T-helper 2 cell (primary cell): ENCODE measurements at places on chromosomes 5 and 9.

DNA sequence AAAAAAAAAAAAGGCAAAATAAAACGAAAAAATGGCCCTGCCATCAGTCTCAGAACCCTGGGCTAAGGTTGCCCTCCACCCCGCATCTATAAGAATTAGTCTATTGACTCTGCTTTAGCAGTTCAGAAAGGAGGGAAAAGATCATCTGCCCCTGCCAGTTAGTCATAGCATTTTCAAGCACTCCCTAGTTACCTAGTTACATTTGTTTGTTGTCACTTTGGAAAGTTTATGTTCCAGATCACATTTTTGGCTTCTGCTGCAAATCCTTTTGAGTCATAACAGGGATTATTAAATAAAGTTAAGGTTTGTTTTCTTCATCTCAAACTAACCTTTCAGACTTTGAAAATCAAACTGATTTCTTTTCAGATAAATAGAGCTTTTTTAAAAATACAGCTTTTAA is 52.1 kb downstream of the AQP7 start:
- no peak for DNase-seq

GRCh38 chr5:100270023-100270771 is 265.0 kb upstream of the FAM174A start:
- DNase-seq: no peak

DNA sequence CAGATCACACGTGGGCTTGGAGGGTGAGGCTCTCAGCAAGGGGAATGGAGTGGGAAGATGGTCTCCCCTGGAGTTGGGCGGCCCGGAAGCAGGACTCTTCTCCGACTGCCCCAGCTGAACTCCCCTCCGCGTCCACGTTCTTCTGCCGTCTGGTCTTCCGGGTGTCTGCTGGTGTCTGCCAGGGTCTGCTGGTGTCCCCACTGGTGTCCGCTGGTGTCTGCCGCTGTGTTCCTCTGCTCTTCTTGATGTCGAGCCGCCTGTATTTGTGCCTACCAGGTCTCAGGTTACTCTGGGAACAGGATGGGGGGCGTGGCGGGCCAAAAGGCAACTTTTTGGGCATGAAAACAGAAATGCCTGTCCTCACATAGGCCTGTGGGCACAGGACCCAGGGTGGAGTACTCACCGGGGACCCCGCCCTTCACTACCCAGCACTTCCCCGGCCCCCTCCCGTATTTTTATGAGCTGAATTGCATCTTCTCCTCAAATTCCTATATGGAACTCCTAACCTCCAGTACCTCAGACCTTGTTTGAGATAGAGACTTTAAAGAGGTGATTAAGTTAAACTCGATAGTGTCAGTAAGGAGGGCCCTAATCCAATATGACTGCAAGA is 675.4 kb downstream of the SEMA5A start:
- DNase-seq: no peak

- no peak for DNase-seq
These were observed 29.6 kb upstream of the ERAP1 start for GRCh38 chr5:96837303-96837702.

GRCh38 chr5:19352120-19352519 is 635.9 kb downstream of the CDH18 start:
- DNase-seq: no peak

DNA sequence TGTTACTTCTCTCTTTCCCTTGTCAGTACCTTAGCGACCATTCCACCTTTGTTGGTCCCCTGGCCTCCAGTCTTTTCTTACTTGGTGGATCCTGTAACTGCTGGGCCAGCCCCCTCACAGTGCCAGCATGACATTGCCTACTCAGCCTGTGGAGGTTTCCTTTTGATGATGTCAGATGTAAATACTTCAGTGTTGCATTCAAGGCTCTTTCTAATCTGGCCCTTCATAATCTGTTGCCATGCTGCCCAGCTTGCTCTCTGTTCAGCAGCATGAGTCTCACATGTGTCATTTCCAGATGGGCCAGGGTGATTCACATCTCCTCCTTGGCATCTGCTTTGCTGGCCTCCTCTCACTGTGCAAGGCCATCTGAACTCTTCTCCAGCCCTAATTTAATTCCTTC is 57.1 kb downstream of the MAST4 start:
- DNase-seq: no peak

DNA sequence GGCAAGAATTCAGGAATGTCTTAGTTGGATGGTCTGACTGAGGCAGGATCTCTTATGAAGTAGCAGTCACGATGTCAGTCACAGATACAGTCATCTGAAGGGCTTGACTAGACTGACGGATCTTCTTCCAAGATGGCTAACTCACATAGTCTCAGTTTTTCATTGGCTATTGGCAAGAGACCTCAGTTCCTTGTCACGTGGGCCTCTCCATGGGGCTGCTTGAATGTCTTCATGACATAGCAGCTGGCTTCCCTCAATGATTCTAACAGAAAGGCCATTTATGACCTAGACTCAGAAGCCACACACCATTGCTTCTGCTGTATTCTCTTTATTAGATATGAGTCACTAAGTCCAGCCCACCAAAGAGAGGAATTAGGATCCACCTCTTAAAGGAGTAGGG is 4.7 kb downstream of the APC start:
- no peak for DNase-seq

- no peak for DNase-seq
These were observed 485.0 kb downstream of the ENC1 start for GRCh38 chr5:74155501-74155900.

DNA sequence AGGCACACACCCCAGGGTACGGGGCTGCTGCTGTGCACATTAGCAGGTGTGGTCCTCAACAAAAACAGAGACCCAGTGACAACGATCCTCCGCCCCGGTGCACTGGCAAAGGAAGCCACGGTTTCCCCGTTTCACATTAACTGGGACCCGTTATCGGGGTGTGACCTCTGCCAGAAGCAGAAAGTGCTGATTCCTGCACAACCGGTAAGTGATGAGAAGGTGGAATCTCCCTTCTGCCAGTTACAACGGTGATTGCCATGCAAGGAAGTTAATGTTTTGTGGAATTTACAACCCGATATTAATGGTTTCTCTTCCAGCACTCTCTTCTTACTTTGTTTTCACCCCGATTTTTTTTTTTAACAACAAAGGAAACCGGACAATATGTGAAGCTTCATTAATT is 294.9 kb upstream of the IRX1 start:
- DNase-seq: no peak

DNA sequence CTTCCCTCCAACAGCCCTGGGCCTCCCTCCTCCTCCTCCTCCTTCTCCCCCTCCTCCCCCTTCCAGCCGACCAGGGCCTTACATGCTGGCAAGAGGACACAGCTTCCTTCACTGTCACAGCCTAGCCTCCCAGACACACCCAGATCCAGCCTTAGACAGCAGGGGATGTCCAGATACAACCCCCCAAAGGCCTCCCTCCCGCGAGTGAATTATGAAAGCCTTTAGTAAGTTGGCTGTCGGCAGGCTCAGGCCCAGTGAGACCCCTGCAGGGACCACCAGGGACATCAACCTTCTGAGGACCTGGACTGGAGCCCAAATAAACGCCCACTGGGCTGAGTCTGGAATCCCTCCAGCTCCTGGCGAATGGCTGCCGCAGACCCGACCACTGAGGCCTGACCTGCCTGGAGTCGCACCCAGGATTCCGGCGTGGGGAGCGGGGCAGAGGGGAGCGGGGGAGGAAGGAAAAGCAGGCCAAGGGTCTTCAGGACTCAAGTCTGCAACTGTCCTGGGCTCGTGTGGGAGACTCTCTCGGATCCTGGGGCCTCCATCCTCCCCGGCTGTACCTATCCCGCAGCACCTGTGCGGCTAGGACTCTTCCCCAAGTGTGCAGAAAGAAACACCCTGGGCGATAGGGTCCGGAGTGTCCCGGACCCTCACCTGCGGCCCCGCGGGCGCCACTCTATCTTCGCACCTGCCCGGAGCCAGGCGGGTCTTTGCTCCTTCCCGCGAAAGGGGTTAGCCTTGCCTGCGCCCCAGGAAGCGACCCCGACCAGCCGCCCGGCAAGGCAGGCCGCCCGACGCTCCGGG is 705 bp downstream of the SEPTIN8 start:
- peak; percentile 8 for DNase-seq

DNA sequence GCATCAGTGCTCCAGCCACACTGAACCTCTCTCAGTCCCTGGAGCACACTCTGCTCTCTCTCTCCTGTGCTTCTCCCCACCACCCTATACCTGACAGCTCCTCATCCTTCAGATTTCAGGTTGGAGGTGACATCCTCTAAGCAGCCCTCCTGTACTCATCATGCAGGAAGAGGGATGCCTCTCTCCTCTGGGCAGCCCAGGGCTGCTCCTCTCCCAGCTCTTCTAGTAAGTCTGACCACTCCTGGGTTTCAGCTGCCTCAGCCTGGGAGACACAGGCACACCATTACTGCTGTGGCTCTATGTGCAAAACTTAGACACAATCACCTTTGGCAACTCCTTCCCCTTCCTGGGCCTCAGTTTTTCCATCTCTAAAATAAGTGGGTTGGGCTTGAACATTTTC is 232.4 kb upstream of the BRINP1 start:
- DNase-seq: no peak

DNA sequence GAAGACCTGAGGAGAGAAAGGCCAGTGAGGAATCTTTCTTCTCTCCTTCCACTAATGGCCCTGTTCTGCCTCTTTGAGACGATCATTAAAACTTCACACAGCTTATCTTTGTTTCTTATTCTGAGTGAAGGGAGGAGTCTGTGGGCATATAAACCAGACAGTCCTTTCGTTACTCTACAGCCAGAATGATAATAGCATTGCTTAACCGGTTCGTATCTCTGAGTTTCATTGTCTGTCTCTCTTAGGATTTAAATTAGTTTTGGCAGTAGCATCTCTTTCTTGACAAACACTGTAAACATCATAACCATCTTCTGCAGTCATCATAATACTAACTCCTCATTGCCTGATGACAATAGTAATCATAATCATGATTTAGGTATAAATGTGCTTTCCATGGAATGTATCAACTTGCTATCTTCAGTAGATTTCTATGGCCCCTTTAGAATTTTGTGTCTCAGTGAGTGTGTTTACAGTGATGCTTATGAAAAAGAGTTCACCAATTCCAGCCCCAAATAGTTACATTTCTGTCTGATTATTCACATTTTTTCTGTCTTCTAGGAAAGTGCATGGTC is 618.8 kb upstream of the KLF4 start:
- DNase-seq: no peak

- DNase-seq: no peak
These were observed 344.7 kb upstream of the TNC start for GRCh38 chr9:115462623-115463022.

DNA sequence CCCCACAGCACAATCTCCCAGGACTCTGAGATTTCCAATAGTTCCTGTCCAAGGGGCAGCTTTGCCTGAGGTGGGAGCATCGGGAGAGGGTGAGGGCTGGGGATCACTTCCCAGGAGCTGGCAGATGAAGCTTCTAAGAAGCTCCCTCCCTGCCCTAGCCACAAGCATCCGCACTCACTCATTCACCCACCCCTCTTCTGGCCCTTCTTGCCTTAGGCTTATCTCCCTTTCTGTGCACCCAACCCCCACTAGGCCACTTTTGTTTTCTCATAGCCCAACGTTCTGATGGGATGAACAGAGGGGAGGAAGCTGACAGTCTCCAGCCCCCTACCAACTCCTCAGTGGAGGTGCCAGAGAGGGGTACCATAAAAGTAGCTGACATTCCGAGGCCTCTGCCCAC is 3.7 kb upstream of the PCDH1 start:
- DNase-seq: no peak

- DNase-seq: no peak
These were observed 460.0 kb downstream of the NTRK2 start for GRCh38 chr9:85129514-85129913.

DNA sequence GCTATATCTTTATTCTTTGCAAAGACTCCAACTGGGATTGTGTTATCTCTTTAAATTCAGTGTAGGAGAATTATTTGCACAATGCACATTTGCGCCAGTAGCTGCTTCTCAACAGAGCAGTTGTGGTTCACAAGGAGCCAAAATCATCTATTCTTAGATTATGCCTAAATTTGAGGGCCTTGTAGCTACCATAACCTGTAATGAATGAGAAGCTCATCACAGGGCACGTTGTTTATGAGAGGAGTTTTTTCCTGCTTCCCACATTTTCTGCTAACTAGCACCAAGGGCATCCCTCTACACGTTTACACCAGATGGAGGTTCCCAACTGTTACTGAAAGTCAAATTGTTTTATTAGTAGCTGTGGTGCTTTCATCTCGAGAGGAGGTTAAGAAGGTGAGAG is 322.4 kb downstream of the TMEM161B start:
- no peak for DNase-seq

- no peak for DNase-seq
These were observed 66.0 kb upstream of the TAF1L start for GRCh38 chr9:32701321-32702022.

GRCh38 chr5:160252916-160253315 is 23.6 kb downstream of the FABP6 start:
- no peak for DNase-seq

DNA sequence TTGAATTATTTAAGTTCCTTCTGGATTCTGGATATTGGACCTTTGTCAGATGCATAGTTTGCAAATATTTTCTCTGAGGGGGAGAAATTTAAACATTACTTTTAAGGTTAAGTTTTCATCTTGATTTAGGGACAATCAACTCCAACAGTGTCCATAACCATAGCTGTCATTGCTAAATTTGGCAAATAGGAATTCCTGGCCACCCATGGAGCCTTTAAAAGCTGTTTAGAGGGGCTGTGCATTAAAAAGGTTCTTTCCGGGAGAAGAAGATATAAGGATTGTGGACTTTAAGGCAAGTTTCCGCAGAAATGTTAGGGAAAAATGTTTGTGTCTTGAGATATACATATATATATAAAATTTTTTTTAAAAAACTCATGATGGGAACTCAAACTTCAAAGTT is 339.7 kb downstream of the ADAMTS6 start:
- DNase-seq: no peak

- no peak for DNase-seq
These were observed 70.9 kb upstream of the FSD1L start for GRCh38 chr9:105376893-105377292.

DNA sequence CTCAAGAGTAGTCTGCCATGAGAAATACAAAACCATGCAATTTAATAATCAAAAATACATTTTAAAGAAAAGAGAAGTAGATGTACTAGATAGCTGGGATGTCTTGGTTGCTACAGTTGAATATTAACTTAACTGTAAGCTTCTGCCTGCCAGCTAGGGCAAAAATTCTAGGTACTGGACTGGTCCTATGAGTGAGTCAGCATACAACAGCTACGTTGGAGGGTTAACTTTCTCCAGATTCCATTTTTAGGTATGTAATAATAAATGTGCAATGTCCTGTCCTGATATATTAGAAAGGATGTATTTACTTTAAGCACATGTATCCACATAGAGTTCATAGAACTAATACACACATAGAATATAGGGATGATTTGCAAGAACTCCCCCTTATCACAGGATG is 230.1 kb downstream of the CAAP1 start:
- DNase-seq: no peak
